ENCODE measurements at places on chromosomes 4 and X.

DNA sequence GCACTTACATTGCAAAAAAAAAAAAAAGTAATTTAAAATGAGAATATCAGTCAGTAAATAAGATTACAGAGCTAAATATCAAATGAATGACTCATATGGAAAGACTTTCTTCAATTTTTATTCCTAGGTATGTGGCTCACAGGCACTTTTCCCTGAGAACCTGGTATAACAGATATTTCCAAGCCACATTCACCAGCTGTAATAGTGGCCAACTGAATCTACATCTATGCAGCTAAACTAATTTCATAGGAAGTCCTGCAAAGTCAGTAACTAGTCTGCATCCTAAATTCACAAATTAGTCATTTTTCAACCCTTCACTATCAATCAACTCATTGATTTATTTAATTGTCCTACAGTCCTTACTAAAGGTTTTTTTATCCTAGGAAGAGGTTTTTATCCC, 5.6 kb downstream of the PDE5A start:
- no peak for DNase-seq

DNA sequence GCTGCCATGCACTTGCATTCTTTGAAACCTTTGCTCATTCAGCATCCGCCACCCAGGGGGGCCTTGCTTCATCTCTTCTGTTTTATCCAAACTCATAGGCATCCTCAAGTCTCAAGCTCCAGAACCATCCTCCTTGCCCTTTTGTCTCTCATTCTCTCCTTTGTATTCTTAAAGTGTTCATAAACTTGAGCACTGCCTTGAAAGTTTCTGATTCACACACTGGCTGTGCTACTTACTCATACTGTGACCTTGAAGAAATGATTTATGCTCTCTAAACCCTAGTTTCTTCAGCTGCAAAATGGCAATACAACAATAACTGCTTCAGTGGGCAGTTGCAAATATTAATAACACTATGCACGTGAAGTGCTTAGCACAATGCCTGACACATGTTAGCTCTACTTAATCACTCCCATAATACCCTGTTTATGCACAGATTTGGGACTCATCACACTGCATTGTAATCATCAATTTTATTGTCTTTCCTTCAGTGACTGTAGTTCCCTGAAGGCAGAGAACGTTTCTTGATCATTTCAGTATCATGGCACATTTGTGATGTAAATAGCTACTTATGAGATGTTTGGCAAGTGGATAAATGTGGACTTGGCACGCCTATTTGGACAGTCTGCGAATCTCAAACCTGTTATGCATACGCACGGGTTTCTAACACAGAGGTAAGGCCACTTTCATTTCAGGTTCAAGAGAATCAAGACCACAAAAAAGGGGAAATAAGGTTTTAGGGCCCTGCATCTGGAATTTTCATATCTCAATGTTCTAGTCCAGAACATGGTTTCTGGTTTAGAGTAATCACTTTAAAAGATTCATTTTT, 291.0 kb downstream of the LDB2 start:
- no peak for DNase-seq

DNA sequence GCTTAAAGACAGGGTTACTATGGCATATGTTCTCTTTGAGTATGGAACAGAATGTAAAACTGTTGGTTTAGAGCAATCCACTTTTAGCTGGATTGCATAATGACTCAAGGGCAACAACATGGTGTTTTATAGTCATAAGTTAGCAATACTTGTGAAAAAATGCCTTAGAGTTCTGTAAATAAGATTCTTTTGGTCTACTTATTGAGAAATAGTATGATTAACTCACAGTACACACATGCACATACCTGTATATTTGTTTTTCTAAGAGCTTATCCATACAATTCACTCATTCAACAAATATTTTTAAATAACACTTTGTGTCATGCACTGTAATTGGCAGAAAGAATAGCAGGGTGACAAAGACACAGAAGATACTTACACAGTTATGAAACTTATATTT, 1415.5 kb downstream of the PCDH7 start:
- no peak for DNase-seq

GRCh38 chrX:31449081-31449480, 377.2 kb upstream of the FTHL17 start:
- no peak for DNase-seq

DNA sequence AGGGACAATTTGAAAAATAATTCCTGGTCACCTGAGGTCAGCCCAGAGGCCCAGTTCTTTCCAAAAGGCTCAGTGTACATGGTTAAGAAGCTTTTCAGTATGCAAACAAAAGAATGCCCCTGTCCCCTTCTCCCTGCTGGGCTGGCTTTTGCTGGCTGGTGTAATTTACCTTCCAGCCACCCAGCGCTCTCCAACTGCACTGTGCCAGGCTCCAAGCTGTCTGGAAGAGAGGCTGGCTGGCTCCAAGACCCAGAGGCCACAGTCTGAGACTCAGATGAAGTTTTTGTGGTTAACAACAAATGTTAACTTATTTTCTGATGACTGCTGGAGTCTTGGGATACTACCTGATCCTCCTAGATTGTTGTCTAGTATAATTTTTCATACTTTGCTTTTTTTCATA, 11.9 kb upstream of the KIT start:
- DNase-seq: no peak

DNA sequence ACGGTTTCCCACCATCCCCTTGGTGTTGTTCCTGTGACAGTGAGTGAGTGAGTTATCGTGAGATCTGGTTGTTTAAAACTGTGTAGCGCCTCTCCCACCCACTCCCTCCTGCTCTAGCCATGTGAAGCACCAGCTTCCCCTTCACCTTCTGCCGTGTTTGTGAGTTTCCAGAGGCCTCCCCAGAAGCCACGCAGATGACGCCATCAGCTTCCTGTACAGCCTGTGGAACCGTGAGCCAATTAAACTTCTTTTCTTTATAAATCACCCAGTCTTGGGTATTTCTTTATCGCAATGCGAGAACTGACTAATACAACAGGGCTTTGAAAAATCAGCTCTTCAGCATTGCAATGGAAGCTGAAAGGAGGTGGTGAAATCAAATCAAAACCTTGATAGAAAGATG, 50.0 kb downstream of the FGFBP1 start:
- no peak for DNase-seq

DNA sequence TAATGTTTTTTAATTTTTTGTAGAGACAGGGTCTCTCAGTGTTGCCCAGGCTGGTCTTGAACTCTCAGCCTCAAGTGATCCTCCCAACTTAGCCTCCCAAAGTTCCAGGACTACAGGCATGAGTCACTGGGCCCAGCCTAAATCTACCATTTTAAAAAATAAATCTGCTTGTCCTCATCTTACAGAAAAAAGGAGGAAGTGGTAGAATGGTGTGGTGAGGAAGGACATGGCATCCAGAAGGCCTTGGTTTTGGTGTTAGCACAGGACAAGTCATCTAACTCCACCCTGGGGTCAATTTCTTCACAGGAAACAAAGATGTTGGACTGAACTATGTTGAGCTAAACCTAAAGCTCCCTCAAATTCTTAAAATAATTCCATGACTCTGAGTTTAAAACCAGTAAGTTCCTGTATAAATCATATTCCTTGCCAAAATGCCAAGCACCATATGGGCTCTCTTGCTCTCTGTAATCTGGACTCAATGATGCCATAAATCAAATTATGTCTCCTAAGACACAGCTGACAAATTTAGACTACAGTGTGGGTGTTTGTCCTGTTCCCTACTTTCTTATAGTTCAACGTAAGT, 253.9 kb upstream of the NOCT start:
- DNase-seq: no peak

DNA sequence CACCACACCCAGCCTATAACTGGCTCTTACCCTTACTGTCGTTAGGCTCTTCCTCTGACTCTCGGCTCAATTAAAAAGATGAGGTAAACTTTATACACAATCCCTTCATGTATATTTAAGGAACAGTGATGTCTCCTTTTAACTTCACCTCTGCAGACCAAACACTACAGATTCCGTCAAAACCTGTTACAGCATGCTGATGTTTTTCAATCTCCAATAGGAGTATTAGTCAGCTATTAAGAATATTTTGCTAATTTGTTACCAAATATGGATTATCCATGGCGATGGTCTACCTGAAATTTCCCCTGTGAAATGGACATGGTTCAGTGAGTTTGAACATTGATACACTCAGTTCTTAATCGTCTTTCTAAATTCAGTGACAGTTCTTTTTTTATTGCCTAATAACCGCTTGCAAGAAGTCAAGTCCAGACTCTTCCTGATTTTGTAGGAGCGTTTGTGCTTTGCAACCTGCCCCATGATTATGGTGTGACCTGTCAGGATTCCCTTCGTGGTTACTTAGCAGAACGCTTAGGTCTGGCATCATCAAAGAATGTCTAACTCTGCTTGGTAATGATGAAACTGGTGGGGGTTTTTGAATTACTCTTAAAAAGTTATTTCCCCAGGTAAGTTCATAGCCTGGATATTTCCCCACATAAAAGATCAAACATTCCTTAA, 72.2 kb upstream of the STOX2 start:
- no peak for DNase-seq

- DNase-seq: no peak
Measured at GRCh38 chr4:85488416-85488815, 13.5 kb downstream of the ARHGAP24 start.

GRCh38 chrX:16208601-16209000, 41.3 kb downstream of the MAGEB17 start:
- no peak for DNase-seq

DNA sequence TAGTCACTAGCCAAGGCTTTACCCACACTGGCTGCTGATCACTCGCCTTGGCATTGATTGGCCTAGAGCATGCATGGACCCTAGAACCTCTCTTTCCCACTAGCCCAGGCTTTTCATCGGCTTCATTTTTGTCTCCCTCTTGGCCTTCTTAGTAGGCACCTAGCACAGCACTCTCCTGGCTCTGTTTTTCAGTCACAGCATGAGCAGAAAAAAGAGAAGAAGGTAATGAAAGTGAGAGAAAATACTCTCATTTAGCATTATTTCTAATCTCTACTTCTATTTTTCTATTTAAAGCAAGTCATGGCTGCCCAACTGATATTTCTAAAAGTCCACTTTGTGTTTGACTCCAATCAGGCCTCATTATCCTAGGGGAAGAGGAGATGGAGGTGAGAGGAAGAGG, 267.2 kb downstream of the FBXO8 start:
- no peak for DNase-seq

- DNase-seq: no peak
Measured at GRCh38 chrX:46918434-46918833, 6.2 kb downstream of the JADE3 start.

DNA sequence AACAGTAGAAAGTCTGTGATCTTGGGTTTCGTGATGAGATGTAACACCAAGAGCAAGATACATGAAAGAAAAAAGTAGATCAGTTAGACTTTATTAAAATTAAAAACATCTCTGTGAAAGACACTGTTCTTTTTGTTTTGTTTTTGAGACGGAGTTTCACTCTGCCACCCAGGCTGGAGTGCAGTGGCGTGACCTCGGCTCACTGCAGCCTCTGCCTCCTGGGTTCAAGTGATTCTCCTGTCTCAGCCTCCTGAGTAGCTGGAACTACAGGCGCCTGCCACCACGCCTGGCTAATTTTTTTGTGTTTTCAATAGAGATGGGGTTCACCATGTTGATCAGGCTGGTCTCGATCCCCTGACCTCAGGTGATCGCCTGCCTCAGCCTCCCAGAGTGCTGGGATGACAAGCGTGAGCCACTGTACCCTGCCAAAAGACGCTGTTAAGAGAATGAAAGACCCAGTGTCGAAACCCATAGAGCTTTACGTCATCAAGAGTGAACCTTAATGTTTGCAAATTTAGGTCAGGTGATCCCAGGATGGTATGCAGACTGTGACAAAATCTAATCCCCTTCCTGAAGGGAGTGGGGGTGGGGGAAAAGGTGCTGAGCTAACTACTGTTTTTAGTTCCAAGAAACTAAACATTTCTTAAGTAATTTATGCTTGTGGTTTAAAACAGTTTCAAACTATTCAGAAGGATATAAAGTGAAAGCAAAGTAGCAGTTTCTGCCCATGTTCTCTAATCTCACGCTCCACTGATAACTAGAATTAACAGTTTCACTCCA, 8.0 kb downstream of the OFD1 start:
- DNase-seq: no peak

DNA sequence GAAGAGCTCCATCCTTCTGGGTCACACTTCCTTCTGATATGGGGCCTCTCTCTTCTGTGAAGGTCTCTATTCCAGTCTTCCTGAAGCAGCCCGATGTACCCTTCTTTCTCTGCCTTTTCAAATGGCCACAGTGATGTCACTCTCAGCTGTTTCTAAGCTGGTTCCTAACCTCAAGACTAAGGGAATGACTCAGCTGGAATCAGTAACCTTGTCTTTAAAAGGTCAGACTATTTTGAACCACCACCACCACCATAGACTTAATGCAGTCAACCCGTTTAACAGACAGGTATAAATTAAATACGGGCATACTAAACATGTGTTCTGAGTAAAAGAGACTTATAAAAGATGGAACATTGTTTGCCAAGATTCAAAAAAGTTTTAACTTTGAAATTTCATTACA, 121.0 kb downstream of the PPA2 start:
- no peak for DNase-seq
